ENCODE measurements at places on chromosomes 6 and 20.

DNA sequence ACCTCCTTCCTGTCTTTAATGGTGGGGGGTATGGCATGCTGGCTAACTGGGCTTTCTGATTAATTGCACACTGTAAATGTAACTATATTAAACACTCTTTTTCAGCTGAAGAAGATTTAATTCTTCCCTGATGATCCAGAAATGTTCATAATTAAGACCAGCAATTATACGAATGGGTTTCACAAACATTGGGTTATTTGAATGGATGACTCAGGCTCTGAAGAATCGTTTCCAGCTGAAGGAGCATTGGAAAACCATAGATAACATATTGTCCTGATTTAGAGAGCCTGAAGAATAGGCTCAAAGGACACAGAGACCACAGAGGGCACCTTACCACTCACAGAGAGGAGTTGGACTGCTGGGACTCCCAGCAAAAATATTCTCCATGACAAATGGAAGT lies 130.7 kb upstream of the SSTR4 start:
- no peak for DNase-seq

DNA sequence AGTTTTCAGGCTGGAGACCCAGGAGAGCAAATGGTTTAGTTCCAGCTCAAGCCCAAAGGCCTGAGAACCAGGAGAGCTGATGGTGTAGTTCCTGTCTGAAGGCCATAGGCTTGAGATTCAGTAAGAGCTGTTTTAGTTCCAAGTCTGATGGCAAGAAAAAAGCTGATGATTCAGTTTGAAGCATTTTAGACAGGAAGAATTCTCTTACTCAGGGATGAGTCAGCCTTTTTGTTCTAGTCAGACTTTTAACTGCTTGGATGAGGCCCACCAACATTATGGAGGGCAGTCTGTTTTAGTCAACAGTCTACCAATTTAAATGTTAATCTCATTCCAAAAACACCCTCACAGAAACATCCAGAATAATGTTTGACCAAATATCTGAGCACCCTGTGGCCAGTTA lies 2.5 kb downstream of the ZSCAN26 start:
- no peak for DNase-seq

GRCh38 chr6:155247618-155248007 lies 16.2 kb upstream of the CLDN20 start:
- DNase-seq: no peak

DNA sequence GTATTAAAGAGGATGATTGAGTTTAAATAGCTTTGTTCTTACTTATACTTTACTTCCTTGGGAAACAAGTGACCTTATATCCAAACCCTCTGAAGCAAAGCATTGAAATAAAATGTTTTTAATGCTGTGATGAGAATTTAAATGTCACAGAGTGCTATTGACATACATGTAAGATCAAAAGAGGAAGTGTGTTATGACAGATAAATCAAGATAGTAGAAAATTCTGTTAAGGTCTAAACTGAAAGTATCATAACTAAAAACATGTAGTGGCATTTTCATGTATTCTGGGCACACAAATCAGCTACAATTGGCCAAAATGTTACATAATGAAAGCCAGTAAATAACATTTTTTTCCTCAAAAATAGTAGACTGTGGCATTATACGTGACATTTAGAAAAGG lies 318.0 kb downstream of the GRIK2 start:
- no peak for DNase-seq

- DNase-seq: no peak
Measured at GRCh38 chr6:111774346-111774703, 98.9 kb downstream of the FYN start.

GRCh38 chr20:34639755-34640222 lies 37.1 kb downstream of the PIGU start:
- DNase-seq: no peak

- no peak for DNase-seq
Measured at GRCh38 chr6:1364791-1365190, 24.6 kb upstream of the FOXF2 start.

- no peak for DNase-seq
Measured at GRCh38 chr6:6891949-6892461, 215.8 kb upstream of the RREB1 start.

- DNase-seq: no peak
Measured at GRCh38 chr6:83862776-83863471, 3.4 kb downstream of the CYB5R4 start.

- DNase-seq: no peak
Measured at GRCh38 chr6:132511210-132511830, 1.6 kb downstream of the STX7 start.

- no peak for DNase-seq
Measured at GRCh38 chr6:36888654-36889481, 3.1 kb downstream of the C6orf89 start.

- no peak for DNase-seq
Measured at GRCh38 chr6:44642349-44642748, 254.8 kb downstream of the CDC5L start.

DNA sequence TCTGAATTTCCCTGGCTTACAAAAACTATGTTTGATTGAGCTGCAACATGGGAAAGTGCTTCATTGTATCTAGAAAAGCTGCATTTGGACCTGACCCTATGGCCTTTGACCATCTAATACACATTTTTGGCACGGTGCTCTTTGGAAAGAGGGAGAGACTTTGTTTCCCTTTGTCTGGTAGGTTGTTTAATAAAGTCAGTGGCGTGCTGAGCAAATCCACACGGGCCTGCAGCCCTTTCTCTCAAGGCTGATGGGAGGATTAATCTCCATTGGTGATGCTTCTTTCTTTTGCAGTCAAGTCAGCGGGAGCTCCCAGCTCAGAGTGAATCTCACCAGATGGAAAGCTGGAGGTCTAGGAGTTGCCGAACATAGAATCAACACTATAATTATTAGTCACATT lies 314.7 kb upstream of the CNR1 start:
- DNase-seq: no peak

DNA sequence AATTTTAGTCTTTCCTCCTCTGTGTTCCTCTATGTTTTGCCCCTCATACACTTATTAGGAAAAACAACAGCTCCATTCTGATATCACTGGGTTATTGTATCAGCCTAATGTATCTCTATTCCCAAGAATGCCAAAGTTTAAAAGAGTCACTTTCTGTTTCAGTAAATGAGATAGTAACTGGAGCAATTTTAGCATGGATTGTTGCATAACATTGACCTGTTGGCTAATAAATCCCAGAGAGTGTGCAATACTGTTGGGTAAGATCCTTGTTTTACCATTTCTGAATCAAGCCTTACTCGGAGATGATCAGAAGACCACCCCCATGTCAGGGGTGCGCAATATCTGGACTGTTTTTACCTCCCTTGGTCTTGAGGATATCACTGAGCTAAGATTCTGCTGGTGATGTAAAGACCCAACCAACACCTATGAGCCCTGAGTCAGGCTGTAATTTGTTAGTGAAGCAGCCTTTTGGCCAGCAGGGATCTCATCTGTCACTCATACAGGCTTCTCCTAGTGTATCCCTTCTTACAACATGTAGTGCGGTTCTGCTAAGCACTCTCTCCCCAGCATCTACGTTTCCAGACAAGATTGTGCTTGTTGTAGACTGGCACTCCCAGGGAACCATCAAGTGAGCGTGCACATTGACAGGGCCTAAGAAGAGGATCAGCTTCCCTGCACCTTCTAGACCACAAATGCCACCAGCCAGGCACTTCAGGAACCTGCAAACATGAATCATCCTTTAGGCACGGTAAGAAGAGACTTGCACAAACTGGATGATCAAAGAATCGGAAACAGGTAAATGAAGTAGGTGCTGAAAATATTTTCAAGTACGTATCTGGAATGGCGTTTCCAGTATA lies 11.5 kb upstream of the IPCEF1 start:
- no peak for DNase-seq

DNA sequence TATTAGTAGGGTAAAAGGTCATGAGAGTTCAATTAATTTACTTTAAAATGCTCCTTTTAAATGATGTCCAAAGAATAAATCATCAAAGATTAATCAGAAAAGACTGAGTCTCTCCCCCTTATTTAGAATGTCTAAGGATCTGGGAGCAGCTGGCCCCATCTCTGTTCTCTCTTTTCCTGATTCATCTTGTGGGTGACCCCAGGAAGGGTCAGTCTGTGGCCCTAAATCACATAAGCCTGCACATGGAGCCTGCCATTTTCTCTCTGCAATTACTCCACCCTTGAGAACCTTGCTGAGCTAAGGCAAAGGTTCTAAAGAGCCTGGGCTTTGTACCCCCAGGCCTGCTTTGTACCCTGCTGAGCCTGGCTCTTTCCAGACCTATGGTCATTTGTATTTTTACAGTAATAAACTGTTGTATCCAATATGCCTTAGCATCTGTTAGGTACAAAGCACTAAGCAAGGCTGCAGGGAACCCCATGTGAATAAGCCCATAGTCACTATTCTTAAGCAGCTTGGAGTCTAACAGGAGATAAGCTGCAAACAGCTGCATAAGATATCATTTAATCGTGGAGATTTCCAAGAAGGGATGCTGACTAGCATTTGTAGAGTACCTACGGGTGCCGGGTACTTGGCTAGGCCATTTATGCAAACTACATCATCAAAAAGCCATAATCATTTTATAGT lies 431.0 kb upstream of the MARCKS start:
- DNase-seq: no peak

GRCh38 chr6:167401525-167402194 lies 76.8 kb downstream of the TTLL2 start:
- no peak for DNase-seq

GRCh38 chr6:109291902-109292301 lies 90.4 kb downstream of the CD164 start:
- no peak for DNase-seq

GRCh38 chr6:105997482-105997881 lies 88.7 kb upstream of the PRDM1 start:
- no peak for DNase-seq

GRCh38 chr20:49696594-49696993 lies 17.1 kb downstream of the B4GALT5 start:
- no peak for DNase-seq

- DNase-seq: no peak
Measured at GRCh38 chr6:21556968-21557721, 36.4 kb upstream of the SOX4 start.

DNA sequence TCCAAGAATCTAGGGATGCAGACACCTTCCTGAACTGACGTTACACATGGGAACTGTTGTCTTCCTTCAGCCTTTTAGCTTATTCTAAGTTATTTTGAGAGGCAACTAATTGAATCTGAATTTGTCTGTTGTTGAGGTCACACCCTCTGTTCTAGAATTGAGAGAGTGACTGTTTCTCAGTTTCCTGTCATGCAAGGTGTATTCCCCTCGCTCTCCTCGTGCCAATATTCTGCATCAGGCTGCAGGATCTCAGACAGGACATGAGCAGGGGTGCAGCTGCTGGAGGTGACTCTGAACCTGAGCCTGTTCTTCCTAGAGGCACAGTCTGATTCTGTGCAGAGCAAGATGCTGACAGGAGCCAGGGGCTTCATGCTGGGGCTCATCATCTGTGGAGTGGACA lies 52.5 kb downstream of the HLA-DPB1 start:
- DNase-seq: no peak

DNA sequence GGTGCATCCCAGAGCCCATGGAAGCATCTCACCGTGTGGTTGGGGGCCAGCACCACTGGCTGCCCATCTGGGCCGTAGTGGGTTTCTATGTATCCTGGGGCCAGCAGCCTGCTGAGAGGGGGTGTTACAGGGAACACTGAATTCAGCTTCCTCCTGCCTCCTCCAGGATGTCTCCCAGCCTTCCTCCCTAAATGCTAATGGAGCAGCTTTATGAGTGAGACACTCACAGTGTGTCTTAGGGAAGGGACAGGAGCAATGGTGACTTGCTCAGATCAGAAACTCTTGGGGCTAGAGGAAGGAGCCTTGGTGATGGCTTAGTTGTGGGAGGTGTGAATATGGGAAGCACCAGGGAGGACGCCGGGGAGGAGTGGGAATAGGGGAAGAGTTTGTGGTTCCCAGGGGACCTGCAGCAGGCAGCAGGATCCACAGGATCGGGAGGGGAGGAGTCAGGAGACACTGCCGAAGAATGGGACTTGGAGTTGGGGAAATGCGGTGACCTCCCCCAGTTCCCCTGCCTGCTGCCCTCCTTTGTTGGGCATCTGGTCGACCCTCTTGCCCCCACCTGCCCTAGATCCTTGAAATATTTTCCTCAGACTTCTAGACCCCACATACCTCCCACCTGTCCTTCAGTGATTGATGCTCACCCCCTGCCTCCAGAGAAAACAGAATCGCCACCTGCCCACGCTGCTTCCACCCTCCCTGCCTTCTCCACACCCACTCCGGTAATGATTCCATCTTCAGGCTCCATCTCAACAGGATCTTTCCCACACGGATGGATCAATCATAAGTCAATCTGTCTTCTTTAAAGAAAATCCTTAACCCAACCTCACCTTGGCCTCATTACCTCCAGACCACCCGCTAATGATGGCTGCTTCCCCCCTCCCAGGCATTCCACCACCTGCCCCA lies 6.6 kb downstream of the ADAM33 start:
- no peak for DNase-seq

- no peak for DNase-seq
Measured at GRCh38 chr20:15561070-15561569, 1012.1 kb downstream of the KIF16B start.

- no peak for DNase-seq
Measured at GRCh38 chr20:58481481-58482021, 33.6 kb downstream of the APCDD1L start.

DNA sequence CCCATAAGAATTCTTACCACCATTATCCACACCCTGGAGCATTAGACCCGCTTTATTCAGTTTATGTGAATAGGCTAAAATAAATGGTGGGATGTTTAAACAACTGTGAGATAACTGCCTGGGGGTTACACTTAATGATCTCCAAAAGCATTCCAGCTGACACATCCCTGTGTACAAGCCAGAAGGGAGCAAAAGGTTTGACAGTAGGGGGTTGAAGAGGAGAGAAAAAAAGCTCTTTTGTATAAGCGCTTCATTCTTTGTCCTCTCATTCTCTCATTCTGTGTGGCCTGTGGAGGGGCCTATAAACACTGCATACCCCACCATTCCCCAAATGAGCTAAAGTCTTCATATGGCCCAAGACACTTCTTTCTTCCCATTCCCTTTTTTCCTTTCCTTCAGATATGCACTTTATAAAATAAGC lies 30.8 kb upstream of the COL21A1 start:
- no peak for DNase-seq

GRCh38 chr6:54428431-54428830 lies 120.2 kb downstream of the TINAG start:
- no peak for DNase-seq

GRCh38 chr6:72905705-72906478 lies 284.0 kb downstream of the KCNQ5 start:
- no peak for DNase-seq

- no peak for DNase-seq
Measured at GRCh38 chr6:2111162-2111677, 134.2 kb downstream of the GMDS start.

- no peak for DNase-seq
Measured at GRCh38 chr6:90431576-90431975, 134.9 kb upstream of the BACH2 start.

Measured in osteocyte (in vitro differentiated cells).